ENCODE measurements at places on chromosomes 12 and 14.

DNA sequence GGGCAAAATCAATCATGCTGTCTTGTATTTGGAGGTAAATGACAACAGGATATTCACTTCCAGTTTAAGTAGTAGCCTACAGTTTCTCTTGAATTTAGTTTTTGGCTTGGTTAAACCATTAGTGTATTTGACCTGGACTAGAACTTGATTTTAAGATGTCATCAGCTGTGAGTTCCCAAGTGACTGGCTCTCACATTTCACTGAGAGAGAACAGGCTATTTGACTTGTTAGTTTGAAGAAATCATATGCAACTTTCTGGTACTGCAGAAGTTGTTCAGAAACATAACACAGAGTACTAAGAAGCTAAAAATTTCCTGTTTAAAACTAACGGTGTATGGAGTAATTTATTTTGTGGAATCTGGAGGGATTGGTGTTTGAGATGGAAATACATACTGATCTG is 22.3 kb downstream of the MNAT1 start:
- no peak for DNase-seq

DNA sequence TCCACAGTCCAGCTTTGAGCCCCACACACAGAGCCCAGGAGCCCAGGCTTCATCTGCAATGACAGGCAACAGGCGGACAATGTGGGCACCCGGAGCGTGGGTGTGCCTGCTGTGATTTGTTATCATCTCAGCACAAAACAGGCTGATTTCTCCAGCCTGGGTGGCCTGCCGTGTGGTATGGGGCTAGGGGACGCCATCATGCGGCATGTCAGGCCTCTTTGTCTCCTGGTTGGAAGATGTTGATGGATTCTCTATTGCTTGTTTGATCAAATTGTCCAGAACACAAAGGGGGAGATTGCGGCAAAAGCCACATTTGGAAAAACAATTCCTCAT is 147.1 kb downstream of the KIF26A start:
- no peak for DNase-seq

- DNase-seq: no peak
These were observed 1178.9 kb downstream of the BCL11B start for GRCh38 chr14:98093111-98093510.

DNA sequence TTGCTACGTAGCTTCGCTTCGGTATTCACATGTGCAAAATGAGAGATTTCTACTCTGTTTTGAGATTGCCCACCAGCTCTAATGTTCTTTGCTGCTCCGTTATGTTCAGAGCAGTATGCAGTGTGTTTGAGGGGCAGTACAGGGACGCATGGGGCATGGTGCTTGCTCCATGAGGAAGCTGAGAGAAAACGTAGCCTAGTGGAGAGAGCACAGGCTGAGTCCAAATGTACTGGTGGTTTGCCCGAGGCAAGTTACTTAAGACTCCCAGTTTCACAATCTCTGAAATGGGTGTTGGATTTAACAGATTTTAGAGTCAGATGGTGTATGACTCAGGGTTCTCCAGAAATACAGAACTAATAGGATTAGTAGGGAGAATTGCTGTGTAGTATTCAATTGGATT is 310.5 kb downstream of the ETNK1 start:
- DNase-seq: no peak

GRCh38 chr12:120100630-120101029 is 15.9 kb downstream of the RAB35 start:
- DNase-seq: no peak

- peak; percentile 28 for DNase-seq
These were observed 1418.2 kb downstream of the AACS start for GRCh38 chr12:126483145-126484068.

- DNase-seq: no peak
These were observed 330.8 kb downstream of the ADAMTS20 start for GRCh38 chr12:43221216-43221615.

DNA sequence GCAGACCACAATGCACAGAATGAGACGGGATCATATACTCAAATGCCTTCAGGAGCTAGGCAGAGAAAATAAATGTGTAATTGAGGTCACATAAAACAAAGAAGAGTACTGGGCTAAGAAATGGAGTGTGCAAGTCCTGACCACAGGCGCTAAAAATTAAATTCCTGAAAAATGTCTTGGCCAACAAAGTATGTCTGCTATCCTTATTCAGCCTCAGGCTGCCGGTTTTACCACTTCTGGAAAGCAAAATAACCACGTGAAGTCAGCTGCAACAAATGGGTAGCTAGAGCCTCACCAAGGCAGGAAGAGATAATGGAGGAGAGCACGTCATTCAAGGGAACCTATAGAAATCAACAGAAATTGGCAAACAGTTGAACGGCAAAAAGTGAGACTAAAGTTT is 3.1 kb downstream of the PYGL start:
- no peak for DNase-seq

DNA sequence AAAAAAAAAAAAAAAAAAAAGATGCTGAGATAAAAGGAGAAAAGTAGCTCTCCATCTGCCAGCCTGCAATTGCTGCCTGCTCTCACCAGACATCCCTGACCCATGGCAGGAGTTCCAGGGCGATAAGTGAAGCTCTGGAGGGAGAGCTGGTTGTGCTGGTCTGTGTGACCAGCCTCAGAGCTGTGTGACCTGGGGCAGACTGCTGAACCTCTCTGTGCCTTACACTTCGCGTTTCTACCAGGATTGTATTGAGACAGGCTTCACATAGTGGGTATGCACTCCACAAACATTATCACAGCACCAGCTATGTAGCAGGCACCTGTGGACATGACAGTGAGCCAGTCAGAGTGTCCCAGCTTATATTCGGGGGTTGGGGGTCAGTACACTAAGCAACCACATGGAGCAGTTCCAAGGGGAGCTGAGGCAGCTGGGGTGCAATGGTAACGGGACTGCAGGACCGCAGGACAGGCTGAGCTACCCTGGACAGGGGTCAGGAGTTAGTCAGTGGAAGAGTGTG is 57.5 kb downstream of the RBM19 start:
- DNase-seq: no peak

GRCh38 chr14:42535397-42535796 is 928.7 kb downstream of the LRFN5 start:
- no peak for DNase-seq

DNA sequence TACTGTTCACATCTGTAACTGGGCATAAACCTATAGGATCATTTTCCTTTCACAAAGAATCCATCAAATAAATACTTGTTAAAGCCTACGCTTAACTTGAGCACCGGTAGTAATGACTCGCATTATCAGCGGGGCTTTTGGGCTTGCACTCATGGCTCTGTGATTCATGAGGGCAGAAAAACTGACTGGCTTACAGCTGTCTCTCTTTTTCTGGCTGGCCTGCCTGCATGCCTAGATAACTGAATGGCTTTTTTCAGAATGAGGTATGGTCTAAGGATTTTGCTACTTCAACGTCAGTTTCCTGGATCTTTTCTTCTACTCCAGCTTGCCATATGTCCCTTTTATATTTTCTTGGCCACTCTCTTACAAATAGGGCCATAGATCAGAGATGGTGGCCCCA is 531.1 kb downstream of the NRXN3 start:
- DNase-seq: no peak

- peak; percentile 81 for DNase-seq
These were observed 63.0 kb upstream of the BTG1 start for GRCh38 chr12:92208613-92209121.

GRCh38 chr14:94374749-94375260 is 13.6 kb downstream of the SERPINA1 start:
- no peak for DNase-seq

GRCh38 chr12:89907659-89908058 is 199.0 kb upstream of the ATP2B1 start:
- no peak for DNase-seq

DNA sequence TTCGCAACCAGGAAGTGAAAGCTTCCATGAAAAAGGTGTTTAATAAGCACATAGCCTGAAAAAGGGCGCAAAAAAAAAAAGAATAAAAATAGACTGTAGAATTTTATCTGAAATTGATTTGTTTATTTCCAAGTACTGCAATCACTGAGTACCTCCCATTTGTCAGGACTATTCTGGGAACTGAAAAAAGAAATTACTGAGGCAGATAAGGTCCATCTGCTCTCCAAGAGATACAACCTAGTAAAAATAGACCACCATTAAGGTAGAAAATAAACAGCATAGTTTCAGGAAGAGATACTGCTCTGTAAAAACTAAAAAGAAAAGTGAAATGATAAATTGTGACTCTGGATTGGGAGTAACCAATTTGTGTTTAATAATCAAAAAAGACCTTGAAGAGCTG is 24.7 kb downstream of the OR4N2 start:
- no peak for DNase-seq

- no peak for DNase-seq
These were observed 4.6 kb upstream of the ARF6 start for GRCh38 chr14:49888293-49888692.

- DNase-seq: peak; percentile 66
These were observed 58.7 kb upstream of the STK38L start for GRCh38 chr12:27185234-27186021.

- no peak for DNase-seq
These were observed 452.2 kb downstream of the IPO8 start for GRCh38 chr12:30243426-30243825.

DNA sequence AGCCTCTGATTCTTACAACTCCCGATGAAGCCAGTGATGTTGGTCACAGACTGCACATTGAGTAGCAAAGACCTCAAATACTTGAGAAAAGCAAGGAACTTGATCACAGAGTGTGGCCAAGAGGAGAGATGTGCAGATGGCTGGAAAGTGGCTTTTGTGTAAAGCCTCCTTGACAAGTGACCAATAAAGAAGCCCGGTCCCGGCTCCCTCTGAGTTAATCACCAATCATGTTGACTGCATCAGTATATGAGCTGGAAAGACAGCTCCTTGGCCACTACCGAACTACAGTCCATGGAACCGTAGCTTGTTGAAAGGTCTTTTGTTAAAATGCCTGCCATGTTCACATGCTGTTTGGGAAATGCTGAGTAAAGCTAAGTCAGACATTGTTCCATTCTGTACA is 23.7 kb upstream of the SERPINA6 start:
- DNase-seq: no peak

DNA sequence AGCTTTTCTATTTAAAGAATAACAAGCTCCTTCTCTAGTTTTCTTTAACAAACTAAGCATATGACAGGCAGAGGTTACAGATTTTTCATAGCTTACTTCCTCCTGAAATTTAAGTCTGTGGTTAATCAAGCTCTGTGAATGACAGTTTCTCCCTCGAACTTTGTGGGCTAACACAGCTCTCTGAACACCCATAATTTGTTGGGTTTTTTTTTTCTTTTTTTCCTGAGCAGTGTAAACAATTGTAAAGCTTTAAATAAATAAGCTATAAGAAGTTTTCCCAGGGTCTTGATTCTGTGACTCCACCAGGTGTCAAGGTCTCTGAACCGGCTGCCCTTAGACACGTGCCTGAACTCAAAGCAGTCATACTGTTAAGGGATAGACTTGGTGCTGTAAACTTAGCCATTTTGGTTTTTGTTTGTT is 128.1 kb upstream of the AMIGO2 start:
- no peak for DNase-seq

- DNase-seq: no peak
These were observed 6.4 kb downstream of the NGB start for GRCh38 chr14:77264466-77265186.

DNA sequence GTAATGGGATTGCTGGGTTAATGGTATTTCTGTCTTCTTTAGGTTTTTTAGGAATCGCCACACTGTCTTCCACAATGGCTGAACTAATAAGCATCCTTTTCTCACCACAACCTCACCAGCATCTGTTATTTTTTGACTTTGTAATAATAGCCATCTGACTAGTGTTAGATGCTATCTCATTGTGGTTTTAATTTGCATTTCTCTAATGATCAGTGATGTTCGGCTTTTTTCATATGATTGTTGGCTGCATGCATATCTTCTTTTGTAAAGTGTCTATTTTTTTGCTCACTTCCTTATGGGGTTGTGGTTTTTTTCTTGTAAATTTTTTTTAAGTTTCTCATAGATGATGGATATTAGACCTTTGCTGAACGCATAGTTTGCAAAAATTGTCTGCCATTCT is 377.9 kb downstream of the GALC start:
- DNase-seq: no peak

DNA sequence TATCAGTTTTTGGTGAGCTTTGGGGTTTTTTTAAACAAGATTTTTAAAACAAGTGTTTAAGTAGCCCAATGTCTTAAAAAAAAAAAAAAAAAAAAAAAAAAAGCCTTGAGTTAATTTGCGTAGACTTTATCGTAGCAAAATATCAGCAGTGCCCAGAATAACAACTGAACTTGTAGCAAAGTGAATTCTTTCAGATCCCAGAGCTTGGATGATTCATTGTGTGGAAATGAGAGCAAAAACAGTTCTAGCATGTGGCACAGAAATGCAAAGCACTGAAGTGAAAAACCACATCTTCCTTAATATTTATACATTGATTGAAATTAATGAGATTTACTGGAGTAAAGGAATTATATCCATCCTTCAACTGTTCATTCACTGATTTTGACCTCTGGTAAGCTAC is 258.1 kb downstream of the EGLN3 start:
- DNase-seq: no peak

- no peak for DNase-seq
These were observed 92.0 kb downstream of the IRF2BPL start for GRCh38 chr14:76936483-76936882.

GRCh38 chr12:126051611-126052107 is 986.4 kb downstream of the AACS start:
- no peak for DNase-seq

DNA sequence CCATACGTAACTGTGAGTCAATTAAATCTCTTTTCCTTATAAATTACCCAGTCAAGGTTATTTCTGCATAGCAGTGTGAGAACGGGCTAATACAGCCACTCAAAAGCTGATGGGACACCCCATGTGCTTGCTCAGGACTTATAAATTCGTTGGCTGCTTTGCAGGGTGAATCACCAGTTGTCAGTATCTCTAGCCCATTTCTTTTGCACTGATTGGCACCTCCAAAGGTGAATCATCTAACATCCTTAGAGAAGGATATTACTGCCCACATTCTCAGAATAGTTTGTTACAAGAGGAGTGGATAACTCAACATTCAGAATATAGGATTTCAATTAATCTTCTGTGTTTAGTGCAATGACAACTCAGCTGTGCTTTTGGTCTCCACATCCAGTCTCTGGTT is 601.5 kb downstream of the KCNH5 start:
- DNase-seq: no peak

GRCh38 chr14:75522983-75523318 is 682 bp downstream of the BATF start:
- no peak for DNase-seq

DNA sequence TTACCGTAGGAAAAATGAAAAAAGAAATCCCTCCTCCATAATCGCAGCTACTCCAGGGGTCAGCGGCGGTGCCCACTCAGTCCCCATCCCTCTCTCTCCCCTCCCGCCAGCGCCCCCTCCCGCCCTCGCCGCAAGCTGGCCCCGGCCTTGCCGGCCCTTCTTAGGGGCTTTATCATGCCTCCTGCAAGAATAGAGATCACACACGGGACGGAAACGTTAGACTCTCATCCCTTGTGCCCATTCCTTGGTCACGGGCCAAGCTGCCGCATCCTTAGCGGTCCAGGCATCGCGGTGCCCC is 692 bp upstream of the COX14 start:
- DNase-seq: no peak

- no peak for DNase-seq
These were observed 60.6 kb downstream of the TMEM117 start for GRCh38 chr12:43896496-43896895.

GRCh38 chr14:105148604-105149145 is 19.9 kb downstream of the JAG2 start:
- DNase-seq: no peak

- no peak for DNase-seq
These were observed 1.9 kb downstream of the TEAD4 start for GRCh38 chr12:2960996-2961616.

GRCh38 chr12:4909734-4910501 is at the start of gene KCNA1:
Gene KCNA1 (plus strand): TSS chr12:4909905. CDS start chr12:4911379, 1,474 bp downstream.
- no peak for DNase-seq

GRCh38 chr12:88445705-88446394 is 134.4 kb downstream of the KITLG start:
- no peak for DNase-seq
